Thymus (tissue), 14 donors: ENCODE measurements at places on chromosomes 13 and 19. TPM values are rescaled to one million over a fixed set of nuclear protein-coding genes. Genes with fewer than 3 reads are reported as not detected.

The CEBPA gene
- 7.0 TPM for total RNA-seq

The ZSCAN4 gene
- 0.05 TPM for total RNA-seq

The SPACA6 gene
- total RNA-seq = 2.7 TPM

The GNG7 gene
- total RNA-seq = 0.71 TPM

DNA sequence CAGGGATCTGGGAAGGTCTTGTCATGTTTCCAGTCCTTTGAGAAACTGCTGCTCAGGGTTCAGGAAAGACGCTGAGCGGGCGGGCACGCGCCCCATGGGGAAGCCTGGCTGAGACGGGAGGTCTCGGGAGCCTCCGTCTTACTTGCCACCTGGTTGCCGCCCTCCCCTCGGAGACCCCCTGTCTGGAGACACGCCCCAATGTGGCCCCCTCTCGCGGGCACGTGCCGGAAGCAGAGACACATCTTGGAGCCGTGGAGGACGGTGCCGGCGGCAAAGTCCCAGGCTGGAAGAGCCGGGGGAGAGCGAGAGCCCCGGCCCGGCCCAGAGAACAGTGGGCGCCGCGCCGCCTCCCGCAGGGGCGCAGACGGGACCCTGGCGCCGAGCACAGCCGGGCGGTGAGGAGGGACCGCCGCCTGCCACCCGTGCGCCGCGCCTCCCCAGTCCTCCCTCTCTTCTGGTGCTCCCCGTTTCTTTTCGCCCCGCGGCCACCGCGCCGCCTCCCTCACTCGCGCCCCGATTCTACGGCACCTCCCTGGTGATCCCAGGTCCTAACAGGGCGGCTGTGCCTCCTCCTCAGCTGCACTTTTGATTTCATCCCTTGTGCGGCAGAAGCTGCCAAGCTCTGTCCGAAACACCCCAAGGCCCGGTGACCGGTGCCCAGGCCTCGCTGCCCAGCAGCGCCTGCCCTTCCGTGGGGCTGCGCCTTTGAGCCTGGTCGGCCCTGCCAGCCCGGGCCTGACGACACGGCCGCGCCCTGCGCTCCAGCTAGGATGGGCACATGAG lies 15.5 kb downstream of the GJB2 start:
- DNase-seq = no peak

- DNase-seq = no peak
Observed at GRCh38 chr19:35860818-35861639, 4.3 kb downstream of the KIRREL2 start.

DNA sequence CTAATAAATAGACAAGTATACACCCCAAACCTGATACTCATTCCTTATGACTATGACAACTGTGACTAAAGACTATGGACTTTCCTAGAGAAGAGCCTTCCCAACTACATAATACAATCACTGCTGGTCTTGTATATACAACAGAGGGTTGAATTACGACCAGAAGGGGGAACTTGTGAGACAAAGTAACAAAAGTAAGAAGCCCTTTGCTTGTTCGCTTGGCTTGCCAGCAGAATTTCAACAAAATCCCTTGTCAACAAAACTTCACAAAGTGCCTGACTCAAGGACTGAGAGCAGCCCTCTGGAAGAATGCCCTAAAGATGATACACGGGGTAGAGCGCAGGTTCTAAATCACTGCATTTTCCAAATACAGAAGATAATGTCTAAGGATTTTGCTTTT lies 99.4 kb downstream of the WASF3 start:
- DNase-seq = no peak

DNA sequence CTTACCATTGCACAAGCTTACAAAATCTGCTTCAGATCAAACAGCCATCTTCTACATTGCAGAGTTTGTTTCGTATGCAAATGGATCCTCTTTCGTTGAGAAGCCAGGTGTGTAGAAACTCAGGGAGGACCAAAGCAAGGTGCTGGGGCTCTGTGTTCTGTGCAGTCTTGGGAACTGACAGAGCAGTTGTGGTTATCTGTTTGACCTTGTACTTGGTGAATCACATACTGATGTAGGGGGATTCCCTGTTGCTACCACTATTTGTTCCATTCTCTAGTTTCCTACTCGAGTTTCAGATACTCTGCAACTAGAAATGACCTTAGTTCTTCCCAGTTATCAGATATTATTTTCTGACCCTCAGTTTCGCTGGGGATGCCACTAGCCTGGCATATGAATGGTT lies 95.2 kb upstream of the CLDN10 start:
- DNase-seq = peak; percentile 34

- DNase-seq = no peak
Observed at GRCh38 chr13:106322628-106323027, 212.8 kb downstream of the EFNB2 start.

GRCh38 chr13:31116224-31116623 lies 45.5 kb downstream of the HSPH1 start:
- no peak for DNase-seq

- no peak for DNase-seq
Observed at GRCh38 chr19:55156202-55157063, 1.1 kb downstream of the TNNI3 start.

- DNase-seq = no peak
Observed at GRCh38 chr13:34933786-34934185, 8.3 kb upstream of the NBEA start.

DNA sequence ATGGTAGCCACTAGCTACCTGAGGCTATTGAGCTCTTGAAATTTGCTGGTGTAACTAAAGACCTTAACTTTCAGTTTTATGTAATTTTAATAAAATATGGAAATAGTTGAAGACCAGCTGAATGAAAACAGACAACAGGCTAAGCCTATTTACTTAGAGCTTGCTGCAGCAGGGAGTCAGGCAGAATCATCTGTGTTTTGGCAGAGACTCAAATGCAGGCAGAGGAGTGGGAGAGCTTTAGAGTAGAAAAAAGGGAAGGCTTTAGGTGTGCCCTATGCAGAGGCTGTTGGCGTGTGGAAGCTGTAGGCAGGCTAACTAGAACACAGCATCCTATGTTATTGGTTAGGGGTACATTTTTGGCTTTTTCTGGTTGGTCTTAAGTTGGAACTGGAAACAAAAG lies 304.9 kb upstream of the NBEA start:
- no peak for DNase-seq

GRCh38 chr13:113863524-113864272 lies at the start of gene GAS6:
Gene GAS6 (minus strand): TSS chr13:113864076. CDS start chr13:113863920, 156 bp downstream.
- no peak for DNase-seq

GRCh38 chr19:58407658-58408151 lies 744 bp upstream of the ZNF584 start:
- no peak for DNase-seq

GRCh38 chr19:10230173-10230860 lies 814 bp downstream of the S1PR2 start:
- no peak for DNase-seq

DNA sequence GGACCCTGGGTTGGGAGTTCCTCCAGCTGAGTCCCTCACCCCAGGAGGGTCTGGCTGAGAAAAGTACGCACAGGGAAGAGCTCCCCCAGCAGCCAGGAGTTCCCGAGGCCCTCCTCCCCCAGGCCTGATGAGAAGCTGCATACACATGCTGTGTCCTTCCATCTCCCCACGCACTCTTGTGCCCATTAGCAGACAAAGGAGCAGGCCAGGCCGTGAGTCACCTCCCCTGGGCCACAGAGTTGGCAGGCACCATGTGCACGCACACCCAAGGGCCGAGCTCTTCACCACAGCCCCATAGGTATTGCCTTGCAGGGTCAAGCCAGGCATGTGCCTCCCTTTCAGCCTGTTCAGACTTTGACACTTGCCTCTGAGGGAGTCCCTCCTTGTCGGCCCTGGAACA lies 17.5 kb downstream of the MAU2 start:
- no peak for DNase-seq
